ENCODE measurements at places on chromosomes 7 and 10. TPM values are rescaled to one million over a fixed set of nuclear protein-coding genes. Genes with fewer than 3 reads are reported as not detected.

DNA sequence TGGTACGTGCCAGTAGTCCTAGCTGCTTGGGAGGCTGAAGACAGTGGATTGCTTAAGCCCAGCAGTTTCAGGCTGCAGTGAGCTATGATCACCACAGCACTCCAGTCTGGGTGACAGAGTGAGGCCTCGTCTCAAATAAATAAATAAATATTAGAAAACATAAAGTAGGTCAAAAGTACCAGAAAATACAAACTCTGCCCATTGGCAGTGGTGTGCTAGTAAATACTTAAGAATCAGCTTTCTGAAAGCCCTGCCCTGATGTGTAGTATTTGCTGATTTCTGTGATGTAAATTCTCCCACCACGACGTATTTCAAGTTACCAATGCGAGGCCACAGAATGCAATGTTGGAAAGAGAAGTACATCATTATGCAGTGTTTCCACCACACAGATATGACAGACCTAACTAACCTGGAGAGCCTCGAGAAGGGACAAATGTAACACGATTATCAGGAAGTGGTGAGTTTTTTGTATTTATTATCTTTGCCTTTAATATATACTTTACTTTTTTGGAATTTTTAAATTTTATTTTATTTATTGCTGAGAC lies 11.8 kb upstream of the MAP3K8 start:
- no peak for DNase-seq

- DNase-seq = no peak
Measured at GRCh38 chr7:25752967-25753791, 398.8 kb upstream of the NFE2L3 start.

- DNase-seq = no peak
Measured at GRCh38 chr10:114245121-114245791, 6.2 kb downstream of the VWA2 start.

DNA sequence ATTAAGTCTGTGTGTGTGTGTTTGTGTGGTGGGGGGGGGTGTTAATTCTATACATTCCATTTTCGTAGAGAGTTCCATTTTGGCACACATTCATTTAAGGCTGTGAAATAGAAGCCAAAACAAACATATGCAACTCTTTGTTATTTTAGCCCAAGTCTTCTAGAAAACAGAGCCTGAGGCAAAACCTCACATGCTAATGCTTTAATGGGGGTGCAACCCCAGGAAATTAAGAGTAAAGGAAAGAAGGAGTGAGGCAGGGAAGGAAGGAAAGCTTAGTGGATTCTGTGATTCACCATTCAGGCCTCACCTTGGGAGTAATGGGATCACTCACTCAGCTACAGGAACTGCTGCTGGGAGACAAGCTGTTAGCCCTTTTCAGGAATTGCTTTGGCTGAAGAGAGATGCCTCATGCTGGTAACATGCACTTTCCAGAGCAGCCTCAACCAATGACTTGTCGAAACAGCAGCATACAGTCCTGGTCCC lies 73.0 kb upstream of the CTTNBP2 start:
- DNase-seq = no peak

The VSTM2A gene
- total RNA-seq = 16.7 TPM

- no peak for DNase-seq
Measured at GRCh38 chr7:3950249-3950648, 649.2 kb downstream of the SDK1 start.

DNA sequence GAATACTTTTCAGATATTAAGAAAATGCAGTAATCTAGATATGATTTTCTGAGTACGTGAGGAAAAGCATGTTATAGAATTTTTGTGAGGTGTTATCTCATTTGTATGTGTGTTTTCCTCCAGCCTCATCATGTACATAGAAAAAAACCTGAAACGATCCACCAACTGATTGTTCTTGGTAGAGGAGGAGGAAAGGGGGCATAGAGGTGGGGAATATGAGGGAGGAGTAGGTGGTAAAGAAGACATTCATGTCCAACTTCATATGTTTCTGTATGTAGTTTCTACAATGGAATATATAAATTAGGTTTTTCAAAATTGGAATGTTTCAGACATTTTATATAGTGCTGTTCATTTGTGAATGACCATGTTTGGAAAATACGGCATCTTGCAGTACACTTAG lies 109.4 kb downstream of the TRIM24 start:
- DNase-seq = no peak

The FAM221A gene
- 5.2 TPM for total RNA-seq

GRCh38 chr10:52752801-52753445 lies 19.7 kb downstream of the MBL2 start:
- DNase-seq = no peak

GRCh38 chr7:37100735-37101331 lies 347.8 kb downstream of the ELMO1 start:
- DNase-seq = peak; percentile 31

The CYP2C19 gene
- total RNA-seq = 0.06 TPM

GRCh38 chr10:7428673-7429350 lies 18.0 kb upstream of the SFMBT2 start:
- no peak for DNase-seq

GRCh38 chr10:97203220-97203619 lies 17.5 kb upstream of the SLIT1 start:
- DNase-seq = no peak

Measured in adrenal gland (tissue), 19 donors.